ENCODE measurements at places on chromosomes 2 and 18. TPM values are rescaled to one million over a fixed set of nuclear protein-coding genes. Genes with fewer than 3 reads are reported as not detected.

GRCh38 chr2:157085522-157085921, 172.0 kb upstream of the GALNT5 start:
- H3K27ac ChIP-seq: no peak overlapping the region
- no peak for DNase-seq
- H3K4me1 ChIP-seq: no peaks in the 10 kb centered on the region

DNA sequence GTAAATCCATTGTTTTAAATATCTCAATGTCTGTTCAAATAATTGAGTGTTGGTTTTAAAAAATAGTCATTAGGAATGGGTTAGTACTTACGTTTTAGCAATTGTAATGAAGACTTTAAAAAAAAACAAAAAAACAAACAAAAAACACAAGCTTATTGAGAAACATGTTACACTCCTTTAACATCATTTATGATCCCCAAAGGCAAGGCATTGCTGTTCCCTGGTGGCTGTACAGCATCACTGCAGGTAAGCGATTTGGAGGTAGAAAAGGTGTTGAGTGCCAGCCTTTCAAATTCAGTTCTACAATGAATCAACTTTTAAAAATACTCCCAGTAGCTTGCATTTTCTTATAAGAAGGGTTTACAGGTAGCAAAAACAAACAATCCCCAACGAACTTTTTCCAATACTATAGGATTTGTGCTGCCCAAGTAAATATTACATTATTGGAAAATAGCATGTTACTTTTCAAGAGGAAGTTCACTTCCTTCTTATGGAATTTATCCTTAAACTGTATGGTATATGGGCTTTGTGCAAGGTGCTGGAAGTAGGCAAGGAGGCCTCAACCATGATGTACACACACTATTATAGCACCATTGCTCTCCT, 27.5 kb downstream of the CNRIP1 start:
- H3K36me3 ChIP-seq: peaks cover 4% of the 10 kb centered on the region
- H3K4me3 ChIP-seq: no peak overlapping the region
- H3K27ac ChIP-seq: no peak overlapping the region
- peak; percentile 4 for DNase-seq
- H3K4me1 ChIP-seq: peaks cover 20% of the 10 kb centered on the region

DNA sequence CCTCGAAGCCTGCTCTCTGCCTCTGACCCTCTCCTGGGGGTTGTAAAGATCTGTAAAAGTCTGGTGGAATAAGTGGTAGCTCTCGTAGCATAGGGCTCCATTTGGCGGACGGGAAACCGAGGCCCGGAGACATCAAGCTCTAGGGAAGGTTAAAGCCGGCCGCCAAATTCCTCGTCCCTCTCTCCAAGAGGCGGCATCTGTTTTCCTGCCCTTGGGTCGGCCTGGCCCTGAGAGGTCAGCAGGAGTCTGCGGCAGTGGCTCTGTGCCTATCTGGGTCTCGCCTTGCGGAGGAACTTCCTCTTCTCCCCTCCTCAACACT, 72.4 kb downstream of the TEX51 start:
- peaks cover 50% of the 10 kb centered on the region for H3K27me3 ChIP-seq
- peaks cover 4% of the 10 kb centered on the region for H3K4me1 ChIP-seq
- H3K27ac ChIP-seq: no peak overlapping the region
- no peak overlapping the region for H3K4me3 ChIP-seq
- no peaks in the 10 kb centered on the region for H3K36me3 ChIP-seq
- no peak for DNase-seq

DNA sequence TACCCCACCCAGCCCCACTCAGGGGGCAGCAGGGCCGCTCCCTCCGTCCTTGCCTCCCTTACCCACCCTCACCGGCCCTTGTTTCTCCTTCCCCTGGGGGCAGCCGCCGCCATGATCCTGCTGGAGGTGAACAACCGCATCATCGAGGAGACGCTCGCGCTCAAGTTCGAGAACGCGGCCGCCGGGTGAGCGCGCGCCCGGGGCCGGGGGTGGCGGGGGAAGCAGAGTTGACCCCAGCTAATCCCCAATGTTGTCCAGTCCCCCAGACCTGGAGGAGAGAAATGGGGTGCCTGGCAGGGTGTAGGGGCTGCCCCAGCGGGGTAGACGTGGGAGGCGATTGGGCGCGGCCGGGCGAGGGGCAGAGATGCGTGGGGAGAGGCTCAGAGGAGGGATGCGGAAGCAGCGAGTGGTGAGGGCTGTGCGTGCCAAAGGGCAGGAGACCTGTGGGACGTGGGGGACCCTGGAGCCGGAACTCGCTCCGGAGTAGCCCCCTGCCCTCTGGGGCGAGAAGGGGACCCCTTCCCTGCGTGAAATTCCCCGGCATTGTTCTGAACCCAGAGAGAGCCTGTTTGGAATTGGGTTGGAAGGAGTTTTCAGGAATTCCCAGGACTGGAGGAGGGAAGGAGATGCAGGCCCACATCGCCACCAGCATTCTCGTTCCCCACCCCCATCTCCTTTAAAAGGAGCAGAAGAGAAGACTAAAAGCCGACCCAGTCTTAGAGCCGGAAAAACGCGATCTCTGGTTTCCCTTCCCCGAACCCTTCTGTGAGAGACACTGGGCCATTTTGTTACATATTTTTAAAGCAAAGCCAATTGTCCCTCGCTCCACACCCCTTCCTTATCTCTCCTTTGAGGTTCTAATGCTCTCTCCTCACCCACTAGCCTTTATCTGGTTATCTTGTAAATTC, 625 bp downstream of the ARPC2 start:
- H3K27me3 ChIP-seq: no peaks in the 10 kb centered on the region
- H3K27ac ChIP-seq: peak overlapping the region; percentile 99
- H3K4me3 ChIP-seq: peak overlapping the region; percentile 92

DNA sequence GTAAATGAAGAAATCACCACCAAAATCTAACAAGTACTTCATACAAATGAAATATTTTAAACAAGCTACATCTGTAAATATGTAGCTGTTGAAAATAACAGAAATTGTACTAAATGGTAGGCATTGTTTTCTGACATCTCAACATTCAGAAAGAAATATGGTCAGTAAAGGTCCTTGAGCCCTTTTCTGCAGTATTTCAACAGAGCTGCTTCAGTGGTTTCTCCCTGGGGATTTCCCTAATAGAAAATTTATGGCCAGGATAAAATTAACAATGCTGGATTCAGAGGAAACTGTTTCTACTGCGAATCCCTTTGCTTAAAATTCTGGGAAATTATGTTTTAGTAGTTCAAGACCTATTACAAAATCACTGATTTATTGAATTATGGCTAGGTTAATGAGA, 256.6 kb downstream of the PIEZO2 start:
- DNase-seq: no peak
- no peak overlapping the region for H3K4me3 ChIP-seq
- H3K27me3 ChIP-seq: peaks cover 7% of the 10 kb centered on the region
- no peaks in the 10 kb centered on the region for H3K4me1 ChIP-seq
- H3K27ac ChIP-seq: no peak overlapping the region

DNA sequence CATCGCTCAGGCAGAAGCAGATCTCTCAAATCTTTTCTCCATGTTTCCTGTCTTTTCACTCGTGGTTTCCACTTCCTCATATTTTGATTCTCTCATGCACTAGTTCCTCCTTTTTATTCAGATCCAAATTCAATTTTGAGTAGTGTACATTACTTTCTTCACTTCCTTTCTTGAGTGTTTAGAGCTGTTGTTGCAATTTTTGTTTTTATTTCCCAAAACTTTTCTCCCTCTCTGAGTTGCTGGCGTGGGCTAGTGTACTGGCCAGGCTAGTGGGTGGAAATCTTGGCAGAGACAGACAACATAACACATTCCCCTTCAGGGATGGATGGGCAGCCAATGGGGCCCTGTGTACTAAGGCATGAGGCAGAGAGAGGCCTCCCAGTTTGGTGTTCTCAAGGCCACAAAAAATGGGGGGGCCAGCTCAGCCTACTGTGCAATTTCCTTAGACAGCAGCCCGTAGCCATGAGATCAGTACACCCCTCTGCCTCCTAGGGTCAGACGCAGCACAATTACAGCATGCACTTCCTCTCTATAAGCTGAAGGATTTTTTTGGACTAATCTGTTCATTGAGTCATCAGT, 145.1 kb upstream of the PID1 start:
- no peak overlapping the region for H3K4me3 ChIP-seq
- no peaks in the 10 kb centered on the region for H3K27me3 ChIP-seq
- no peaks in the 10 kb centered on the region for H3K36me3 ChIP-seq
- DNase-seq: peak; percentile 0

DNA sequence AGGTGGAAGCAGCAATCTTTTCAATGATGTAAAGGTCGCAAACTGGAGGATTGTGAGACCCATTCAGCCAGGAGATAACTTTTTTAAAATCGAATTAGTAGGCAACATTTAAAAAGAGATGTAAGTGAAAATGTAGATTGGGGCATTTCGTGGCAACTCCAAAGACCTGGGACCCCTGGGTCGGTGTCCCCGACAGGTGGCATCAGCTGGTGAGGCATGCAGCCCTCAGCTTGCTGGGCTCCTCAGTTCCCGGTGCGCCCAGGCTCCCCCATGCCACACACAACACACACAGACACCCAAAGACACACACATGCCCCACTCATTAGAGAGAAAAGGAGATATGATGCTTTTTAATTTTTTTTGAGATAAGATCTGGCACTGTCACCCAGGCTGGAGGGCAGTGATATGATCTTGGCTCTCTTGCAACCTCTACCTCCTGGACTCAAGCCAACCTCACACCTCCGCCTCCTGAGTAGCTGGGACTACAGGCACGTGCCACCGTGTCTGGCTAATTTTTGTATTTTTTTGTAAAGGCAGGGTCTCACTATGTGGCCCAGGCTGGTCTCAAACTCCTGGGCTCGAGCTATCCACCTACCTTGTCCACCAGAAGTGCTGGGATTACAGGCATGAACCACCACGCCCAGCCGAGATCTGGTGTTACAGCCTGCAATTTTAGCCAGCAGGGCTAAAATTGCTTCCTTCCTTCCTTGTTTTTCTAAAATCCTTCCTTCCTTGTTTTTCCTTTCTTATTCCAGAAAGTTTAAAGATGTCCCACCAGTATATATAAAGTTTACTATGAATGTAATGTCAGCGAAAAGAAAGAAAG, 122.6 kb upstream of the EPAS1 start:
- DNase-seq: no peak
- peaks cover 4% of the 10 kb centered on the region for H3K4me1 ChIP-seq
- peaks cover under 1% of the 10 kb centered on the region for H3K36me3 ChIP-seq
- no peaks in the 10 kb centered on the region for H3K27me3 ChIP-seq
- no peak overlapping the region for H3K4me3 ChIP-seq

- no peaks in the 10 kb centered on the region for H3K4me1 ChIP-seq
- no peak overlapping the region for H3K27ac ChIP-seq
- H3K4me3 ChIP-seq: no peak overlapping the region
- DNase-seq: no peak
- H3K27me3 ChIP-seq: peaks cover 28% of the 10 kb centered on the region
Measured at GRCh38 chr2:16016282-16016681, 75.9 kb downstream of the MYCN start.

DNA sequence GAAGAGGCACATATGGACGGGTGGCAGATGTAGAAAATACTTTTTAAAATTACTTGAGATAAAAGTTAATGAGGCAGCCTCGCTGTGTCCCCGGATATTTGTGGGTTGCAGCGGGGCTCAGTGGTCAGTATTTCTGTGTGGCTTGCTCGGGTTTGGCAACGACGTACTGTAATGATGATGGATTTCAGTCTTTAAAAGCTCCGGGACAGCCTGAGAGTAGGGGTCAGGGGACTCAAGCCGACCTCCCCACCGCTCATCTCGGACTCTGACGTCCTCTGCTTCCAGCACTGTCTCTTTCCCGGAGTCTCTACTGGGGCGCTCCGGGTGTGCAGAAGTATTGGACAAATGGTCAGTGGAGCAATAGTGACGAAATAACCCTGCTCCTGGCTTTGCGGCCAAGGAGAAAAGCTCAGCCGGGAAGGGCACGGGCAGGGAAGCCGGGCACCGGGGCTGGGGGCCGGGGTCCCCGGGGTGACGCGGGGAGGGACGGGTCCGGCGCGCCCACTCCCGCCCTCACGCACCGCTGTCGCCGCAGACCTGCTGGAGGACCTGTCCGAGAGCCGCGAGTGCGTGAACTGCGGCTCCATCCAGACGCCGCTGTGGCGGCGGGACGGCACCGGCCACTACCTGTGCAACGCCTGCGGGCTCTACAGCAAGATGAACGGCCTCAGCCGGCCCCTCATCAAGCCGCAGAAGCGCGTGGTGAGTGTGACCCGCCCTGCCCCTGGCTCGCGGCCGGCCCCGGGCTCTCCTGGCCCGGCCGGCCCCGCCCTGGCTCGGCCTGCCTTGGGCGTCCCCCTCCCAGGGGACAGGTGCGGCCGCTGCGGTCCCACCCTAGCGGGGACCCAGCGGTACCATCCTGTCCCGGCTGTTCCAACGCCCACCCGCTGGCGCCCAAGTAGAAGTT, 7.3 kb downstream of the GATA6 start:
- no peaks in the 10 kb centered on the region for H3K36me3 ChIP-seq
- no peak overlapping the region for H3K4me3 ChIP-seq
- H3K4me1 ChIP-seq: no peaks in the 10 kb centered on the region
- peaks cover 27% of the 10 kb centered on the region for H3K27me3 ChIP-seq

DNA sequence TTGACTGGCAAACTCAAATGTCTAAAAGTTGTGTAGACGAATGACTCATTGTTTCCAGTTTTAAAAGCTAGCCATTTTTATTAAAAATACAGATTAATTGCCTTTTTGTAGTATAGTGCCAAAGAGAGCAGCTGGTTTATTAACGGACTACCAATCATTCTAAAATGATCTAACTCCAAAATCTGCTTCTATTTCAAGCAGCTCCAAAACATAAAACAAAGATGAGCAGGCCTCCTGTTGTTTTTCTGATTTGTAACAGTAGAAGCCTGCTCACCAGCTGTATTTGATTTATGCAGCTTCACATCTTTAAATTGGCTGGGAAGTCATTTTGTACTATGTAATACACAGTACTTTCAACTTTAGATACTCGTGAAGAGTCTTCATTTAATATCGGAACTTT, 171.8 kb downstream of the UBR3 start:
- peaks cover 46% of the 10 kb centered on the region for H3K36me3 ChIP-seq
- no peak overlapping the region for H3K4me3 ChIP-seq
- H3K4me1 ChIP-seq: peaks cover 6% of the 10 kb centered on the region

GRCh38 chr2:163210430-163210918, 371.9 kb upstream of the KCNH7 start:
- H3K36me3 ChIP-seq: no peaks in the 10 kb centered on the region
- H3K4me1 ChIP-seq: no peaks in the 10 kb centered on the region
- DNase-seq: no peak
- H3K27me3 ChIP-seq: no peaks in the 10 kb centered on the region

The RSAD2 gene
- polyA plus RNA-seq: 2.0 TPM

The CTAGE1 gene
- not detected for polyA plus RNA-seq

The TCF4 gene
- polyA plus RNA-seq: 238 TPM

The KCNK3 gene
- polyA plus RNA-seq: not detected

The ABCG8 gene
- not detected for polyA plus RNA-seq

The CFAP221 gene
- not detected for polyA plus RNA-seq

The LAPTM4A gene
- polyA plus RNA-seq: 196 TPM

The OR6B2 gene
- polyA plus RNA-seq: not detected

The CPS1 gene
- not detected for polyA plus RNA-seq

The SLC39A6 gene
- 30.5 TPM for polyA plus RNA-seq

The ONECUT2 gene
- polyA plus RNA-seq: not detected
